Muscle of back (tissue), 13 donors: ENCODE measurements at places on chromosomes 2 and 18.

GRCh38 chr2:56576001-56576400 lies 392.2 kb downstream of the CCDC85A start:
- no peak for DNase-seq

GRCh38 chr2:189835855-189836558 lies 51.8 kb downstream of the PMS1 start:
- no peak for DNase-seq

DNA sequence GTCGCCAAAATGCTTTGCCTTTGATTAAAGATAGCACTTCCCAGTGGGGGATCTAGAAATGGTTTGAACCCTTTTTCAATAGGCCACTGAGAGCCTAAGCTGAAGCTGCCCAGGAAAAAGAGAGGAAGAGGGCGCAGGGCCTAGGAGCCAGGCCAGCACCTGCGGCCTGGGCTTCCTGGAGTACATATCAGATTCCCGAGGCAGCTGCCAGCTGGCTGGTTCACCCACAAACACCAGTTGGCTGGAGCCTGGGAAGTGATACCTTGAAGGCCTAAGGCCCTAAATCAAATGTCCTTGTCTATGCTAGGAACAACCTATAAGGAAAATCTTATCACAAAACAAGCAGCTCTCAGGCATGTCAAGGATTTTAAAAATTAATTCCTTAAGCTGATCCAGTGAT lies 37.1 kb downstream of the ANKRD44 start:
- peak; percentile 49 for DNase-seq

DNA sequence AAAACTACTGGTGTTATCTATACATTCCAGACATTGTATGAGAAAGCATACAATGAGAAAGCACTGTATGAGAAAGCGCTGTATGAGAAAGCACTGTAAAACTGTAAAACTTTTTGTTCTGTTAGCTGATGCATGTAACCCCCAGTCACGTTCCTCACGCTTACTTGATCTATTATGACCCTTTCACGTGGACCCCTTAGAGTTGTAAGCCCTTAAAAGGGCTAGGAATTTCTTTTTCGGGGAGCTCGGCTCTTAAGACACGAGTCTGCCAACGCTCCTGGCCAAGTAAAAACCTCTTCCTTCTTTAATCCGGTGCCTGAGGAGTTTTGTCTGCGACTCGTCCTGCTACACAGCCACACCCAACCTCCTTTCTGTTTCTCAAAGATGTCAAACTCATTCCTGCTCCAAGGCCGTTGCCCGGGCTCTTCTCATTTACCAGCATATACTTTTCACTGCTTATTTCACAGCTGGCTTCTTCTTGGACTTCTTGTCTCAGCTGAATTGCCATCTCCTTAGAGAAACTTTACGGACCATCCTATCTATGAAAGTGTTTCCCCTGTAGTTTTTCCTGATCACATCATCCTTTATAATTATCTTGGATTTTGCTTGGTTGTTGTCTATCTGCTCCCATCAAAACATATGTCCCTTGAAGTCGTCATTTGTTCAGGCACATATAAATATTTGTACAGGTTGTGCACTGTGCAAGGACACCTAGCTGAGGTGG lies 29.8 kb upstream of the YES1 start:
- DNase-seq = no peak

DNA sequence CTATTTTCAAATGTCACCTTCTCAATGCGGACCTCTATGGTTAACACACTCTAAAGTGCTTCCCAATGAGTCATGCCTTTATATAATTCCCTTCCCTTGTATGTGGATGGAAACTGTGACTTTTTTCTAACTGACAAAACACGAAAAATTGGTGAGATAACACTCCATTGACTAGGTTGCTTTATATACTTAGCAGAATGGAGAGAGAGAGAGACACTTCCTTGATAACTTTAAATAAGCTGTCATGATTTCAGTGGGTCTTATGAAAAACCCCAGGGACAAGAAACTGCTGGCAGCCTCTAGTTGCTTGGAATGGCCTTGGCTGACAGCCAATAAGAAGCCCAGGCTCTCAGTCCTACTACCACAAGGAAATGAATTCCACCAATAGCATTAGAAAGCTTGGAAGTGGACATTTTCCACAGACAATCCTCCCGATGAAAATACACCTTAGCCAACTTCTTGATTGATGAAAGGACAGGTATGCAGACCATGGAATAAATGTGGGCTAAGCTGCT lies 322.2 kb downstream of the ZNF804A start:
- no peak for DNase-seq

- no peak for DNase-seq
Observed at GRCh38 chr2:236541008-236541562, 28.5 kb upstream of the ACKR3 start.

- no peak for DNase-seq
Observed at GRCh38 chr2:216017365-216017764, 4.0 kb upstream of the MREG start.

DNA sequence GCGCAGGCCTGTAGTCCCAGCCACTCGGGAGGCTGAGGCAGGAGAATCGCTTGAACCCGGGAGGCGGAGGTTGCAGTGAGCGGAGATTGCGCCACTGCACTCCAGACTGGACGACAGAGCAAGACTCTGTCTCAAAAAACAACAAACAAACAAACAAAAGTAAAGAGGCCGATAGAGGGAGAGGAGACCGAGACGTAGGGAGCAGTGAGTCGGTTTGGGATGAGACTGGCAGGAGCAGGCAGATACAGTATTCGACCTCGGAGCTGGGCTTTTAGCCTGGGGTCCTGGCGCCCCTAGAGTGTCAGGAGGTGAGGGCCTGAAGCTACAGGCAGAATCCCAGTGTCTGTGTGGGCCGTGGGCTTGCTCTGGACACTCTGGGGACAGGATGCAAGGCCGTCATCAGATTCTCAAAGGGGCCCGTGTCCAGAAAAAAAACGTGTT lies 51.2 kb downstream of the SLC4A1AP start:
- DNase-seq = no peak

DNA sequence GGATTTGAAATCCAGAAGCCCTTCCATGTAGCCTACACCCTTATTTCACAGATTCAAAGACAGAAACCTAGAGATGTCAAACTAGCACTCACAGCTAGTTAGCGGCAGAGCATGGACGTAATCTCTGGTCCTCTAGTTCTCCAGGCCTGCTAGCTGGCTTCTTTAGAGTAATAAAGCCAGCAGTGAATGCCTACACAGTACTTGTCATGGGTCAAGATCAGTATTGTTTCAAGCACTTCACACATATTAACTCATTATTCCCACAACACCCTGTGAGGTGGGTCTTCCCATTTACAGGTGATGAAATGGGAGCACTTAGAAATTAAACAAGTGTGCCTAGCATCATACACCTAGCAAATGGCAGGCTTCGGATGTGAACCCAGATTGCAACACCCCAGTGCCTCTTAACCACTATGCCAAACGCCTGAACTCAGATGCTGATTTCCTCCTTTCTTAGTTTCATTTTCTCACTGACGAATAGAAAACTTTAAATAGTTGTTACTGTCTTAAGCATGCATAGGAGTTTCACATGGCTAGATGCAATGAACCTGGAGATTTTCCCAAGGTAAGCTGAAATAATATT lies 14.5 kb upstream of the ZBTB14 start:
- DNase-seq = no peak

DNA sequence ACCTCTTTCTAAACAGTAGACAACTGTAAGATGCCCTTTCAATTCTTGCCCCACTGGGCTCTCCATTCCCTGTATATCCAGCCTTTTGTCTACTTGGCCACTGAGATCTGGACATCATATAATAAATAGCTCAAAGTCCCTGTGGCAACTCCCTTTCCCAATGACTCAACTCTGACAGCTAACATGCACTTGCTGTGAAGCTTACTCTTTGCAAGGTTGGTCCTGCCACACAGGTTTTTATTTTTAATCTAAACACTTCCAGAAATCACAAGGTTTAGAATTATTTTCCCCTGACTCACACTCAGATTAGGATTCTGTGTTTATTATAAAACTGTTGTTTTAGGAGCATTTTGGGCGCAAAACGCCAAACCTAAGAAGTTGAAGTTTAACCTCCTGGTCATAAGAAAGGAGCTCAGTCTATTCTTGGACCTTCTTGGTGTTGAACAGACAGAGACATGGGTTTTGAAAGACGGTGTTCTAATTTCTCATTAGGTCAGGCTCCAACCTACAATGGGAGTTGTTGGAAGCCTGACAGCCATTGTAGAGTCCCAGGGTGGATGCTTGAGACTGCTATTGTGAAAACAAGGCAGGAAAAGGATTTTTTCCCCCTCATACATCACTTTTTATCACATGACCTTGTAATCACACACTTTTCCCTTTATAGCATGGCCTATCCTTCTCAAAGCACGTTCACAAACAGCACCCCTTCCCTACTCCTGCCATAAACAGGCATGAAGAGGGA lies 124.7 kb upstream of the SERPINE2 start:
- DNase-seq = no peak

DNA sequence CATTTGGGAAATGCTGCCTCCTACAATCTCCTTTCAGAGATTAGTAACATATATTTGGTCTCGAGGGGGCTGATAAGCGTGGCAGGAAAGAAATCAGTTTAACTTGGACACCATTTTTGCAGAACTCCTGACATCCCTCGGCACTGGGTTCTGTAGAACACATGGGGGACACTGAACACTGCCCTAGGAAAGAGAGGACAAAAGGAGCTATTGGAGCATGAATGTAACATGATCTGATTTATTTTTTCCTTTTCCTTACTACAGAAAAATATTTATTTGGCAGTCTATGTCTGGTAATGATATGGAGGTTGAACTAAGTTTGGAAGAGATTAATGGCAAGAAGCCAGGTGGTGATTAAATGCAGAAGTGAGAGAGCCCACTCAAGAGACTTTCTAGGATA lies 153.8 kb downstream of the AFF3 start:
- peak; percentile 50 for DNase-seq

GRCh38 chr2:20640411-20641122 lies 10.3 kb downstream of the HS1BP3 start:
- no peak for DNase-seq

- peak; percentile 1 for DNase-seq
Observed at GRCh38 chr2:78355967-78356366, 669.5 kb upstream of the REG3G start.

DNA sequence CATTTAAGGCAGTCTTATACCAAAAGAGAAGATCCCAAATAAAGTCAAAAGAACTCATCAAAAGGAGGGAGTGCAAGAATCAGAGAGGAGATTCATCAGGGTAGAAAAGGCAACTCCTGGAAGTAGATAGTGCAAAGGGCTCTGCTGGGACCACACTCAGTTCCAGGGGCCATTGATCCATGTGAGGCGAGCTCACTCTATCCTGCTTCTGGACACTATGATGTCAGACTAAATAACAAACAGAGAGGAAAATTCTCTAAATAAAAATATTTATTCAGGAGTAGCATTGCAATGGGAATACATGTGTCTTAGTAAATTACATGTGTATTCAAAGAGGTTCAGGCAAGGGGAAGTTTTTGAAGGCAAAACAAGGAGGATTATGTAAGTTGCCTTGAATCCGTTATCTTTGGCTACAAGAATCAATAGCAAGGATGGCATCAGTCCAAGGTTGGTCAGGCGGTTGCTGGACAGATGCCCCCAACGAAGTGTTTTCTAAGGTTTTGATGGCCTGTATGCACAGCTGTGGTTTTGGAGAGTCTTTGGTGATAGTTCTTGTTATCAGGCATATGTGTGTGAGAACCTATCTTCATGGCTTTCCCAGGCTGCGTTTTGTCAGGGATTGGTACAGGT lies 13.2 kb upstream of the SERPINB12 start:
- no peak for DNase-seq

- DNase-seq = no peak
Observed at GRCh38 chr2:205636549-205637319, 45.6 kb upstream of the NRP2 start.

- DNase-seq = no peak
Observed at GRCh38 chr2:1017827-1018226, 67.2 kb downstream of the SNTG2 start.

DNA sequence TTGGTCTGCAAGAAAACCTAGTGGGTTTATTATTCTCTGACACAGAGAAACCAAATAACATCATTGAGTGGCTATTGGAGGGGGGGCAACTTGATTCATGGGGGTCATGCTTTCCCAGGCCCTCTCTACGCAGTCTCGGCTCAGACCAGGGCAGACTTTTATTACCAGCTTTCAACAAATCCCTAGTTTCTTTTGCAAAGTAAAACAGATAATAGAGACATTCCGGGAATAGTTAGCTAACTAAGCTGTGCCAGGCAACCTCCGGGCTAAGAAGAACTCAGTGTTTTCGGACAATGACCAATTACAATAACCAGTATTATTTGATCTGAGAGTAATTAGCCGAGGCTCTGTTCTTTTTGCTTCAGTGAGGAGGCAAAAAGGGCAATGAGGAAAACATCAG lies 66.3 kb downstream of the CDK15 start:
- DNase-seq = no peak

DNA sequence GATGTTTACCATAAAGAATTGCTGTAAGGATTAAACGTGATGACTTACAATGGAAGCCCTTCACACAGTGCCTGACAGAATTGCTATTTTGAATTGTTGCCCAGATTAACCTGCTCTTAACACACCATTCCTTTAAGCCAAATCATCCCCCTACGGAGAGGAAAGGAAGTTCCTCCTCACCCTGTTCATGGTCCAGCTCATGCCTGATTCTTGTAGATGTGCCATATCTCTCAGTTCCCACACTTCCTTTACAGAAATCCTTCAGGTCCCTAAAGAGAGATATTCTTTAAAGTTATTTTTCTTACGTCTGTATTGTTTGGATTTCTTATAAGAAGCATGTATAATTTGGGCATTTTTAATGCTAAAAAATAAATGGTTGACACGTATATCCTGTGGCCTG lies 127.5 kb upstream of the DAPL1 start:
- peak; percentile 62 for DNase-seq

DNA sequence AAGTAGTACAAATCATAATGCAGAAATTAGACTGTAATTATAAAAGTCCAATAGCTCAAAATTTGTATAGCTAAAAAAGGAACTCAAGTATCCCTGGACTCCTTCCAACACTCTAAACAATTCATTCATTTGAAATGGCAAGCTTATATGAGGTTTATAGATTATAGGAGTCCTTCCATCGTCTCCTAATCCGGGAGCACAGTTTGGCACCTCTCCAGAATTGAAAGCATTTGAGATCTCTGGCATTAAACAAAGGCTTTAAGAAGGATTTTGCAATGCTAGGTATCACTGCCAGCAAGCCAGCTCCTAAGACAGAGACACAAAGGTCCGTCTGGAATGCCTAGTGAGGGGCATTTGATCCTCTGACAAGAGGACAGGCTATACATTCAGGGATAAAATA lies 90.9 kb downstream of the ACVR1 start:
- no peak for DNase-seq

GRCh38 chr18:63111671-63112402 lies 207.7 kb downstream of the BCL2 start:
- peak; percentile 19 for DNase-seq

DNA sequence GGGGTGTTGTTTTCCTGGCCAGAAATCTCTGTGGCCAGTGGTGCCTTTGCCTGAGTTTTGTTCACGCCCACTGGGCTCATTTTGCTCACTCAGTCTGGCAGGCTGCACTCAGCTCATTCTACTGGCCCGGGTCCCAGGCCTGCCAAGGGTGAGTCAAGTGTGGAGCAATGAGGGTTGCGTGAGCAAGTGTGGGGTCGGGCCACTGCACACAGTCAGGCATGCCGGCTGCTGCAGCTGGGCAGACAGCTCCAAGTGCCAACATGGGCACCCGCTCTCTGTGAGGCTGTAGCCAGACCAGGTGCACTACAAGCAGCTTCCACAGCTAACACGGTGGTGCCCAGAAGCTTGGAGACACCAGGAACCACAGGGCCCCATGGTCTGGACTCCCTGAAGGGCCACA lies 801.1 kb upstream of the RAB6C start:
- DNase-seq = peak; percentile 28

- no peak for DNase-seq
Observed at GRCh38 chr2:55732854-55733253, 39.2 kb upstream of the PNPT1 start.
